ENCODE measurements at places on chromosomes 5 and 9.

- peak; percentile 39 for DNase-seq
These were observed 112.5 kb upstream of the EMB start for GRCh38 chr5:50553560-50553984.

- DNase-seq = no peak
These were observed 63.5 kb downstream of the CMYA5 start for GRCh38 chr5:79753092-79753491.

- no peak for DNase-seq
These were observed 10.2 kb upstream of the ATP6V0E1 start for GRCh38 chr5:172973127-172973916.

DNA sequence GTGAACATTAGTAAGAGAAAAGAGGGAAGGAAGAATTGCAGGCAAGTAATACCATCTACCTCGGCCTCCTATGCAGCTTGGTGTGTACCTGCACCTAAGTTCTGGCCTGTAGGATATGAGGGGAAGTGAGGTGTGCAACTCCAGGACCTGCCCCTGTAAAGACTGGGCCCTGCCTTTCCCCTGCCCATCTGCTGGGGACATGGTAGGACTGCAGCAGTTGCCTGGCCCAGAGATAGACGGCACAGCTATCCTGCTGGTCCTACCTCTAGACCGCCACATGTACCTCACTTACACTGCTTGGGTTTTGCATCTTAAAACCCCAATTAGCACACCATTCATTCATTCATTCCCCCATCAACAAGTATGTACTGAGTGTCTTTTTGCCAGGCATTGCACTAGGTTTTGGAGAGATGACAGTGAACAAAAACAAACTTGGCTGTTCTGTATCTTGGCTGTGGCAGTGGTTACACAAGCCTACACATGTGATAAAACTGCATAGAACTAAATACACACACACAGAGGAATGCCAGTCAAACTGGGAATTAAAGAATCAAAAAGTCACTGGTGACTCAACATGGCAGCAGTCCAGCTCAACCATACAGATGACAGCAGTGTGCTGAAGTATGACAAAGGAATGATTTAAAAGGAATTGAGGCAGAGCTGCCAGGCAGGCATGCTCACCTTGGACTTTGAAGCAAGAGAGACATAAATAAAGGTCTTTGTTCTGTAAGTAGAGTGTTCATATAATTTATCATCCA is 23.3 kb upstream of the MGAT1 start:
- no peak for DNase-seq

- no peak for DNase-seq
These were observed 48.2 kb downstream of the MARCHF3 start for GRCh38 chr5:126982202-126982601.

DNA sequence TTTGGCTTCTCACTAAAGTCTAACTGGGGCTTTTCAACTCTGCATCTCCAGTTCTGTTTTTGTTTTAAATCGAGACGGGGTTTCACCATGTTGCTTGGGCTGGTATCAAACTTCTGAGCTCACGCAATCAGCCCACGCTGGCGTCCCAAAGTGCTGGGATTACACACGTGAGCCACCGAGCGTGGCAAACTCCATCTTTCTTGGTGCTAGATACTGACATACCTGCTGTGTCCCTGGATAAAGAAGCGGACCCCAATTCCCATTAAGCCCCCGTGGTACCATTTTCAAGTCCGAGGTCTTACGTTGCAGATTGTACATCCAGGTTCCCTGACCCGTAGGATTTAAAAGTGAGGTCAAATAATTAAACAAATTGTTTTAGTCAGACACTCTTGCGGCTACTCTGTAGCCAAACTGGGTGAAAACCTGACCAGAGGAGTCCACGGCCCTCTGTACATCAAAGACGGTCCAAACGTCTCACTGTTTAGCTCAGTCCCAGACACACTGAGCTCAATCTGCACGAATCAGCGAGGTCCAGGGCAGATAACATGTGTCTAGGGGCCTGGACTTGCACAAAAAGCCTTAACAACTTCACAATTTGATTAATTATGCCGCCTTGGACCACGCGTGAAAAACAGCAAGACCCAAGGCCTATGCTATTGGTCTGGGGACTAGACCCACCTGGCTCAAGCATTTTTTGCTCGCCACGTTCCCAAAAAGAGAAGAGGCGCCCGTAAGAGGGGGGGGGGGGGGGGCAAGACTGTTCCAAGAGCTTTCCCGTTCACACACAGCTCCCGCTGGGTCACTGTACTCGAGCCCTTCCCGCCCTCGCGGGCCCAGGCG is 727 bp upstream of the DNAJA1 start:
- peak; percentile 74 for DNase-seq

DNA sequence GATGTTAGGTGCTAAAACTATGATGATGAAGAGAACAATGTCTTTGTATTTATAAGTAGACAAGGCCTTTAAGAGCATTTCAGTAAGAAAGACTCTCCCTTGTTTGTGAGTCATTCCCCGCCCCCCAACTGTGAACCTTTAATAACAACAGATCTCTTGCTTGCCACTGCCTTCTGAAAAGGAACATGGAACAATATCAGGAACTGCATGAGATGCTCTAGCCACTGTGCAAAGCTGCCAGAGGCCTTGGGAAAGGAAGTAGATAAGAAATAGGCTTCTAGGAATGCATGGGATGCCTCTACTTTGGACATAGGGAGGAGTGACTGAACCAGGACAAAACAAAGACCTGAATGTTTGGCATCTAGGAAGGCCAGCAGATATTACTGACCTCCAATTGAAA is 296.1 kb upstream of the MPDZ start:
- no peak for DNase-seq

GRCh38 chr9:97046228-97046627 is 7.3 kb upstream of the CTSV start:
- DNase-seq = no peak

DNA sequence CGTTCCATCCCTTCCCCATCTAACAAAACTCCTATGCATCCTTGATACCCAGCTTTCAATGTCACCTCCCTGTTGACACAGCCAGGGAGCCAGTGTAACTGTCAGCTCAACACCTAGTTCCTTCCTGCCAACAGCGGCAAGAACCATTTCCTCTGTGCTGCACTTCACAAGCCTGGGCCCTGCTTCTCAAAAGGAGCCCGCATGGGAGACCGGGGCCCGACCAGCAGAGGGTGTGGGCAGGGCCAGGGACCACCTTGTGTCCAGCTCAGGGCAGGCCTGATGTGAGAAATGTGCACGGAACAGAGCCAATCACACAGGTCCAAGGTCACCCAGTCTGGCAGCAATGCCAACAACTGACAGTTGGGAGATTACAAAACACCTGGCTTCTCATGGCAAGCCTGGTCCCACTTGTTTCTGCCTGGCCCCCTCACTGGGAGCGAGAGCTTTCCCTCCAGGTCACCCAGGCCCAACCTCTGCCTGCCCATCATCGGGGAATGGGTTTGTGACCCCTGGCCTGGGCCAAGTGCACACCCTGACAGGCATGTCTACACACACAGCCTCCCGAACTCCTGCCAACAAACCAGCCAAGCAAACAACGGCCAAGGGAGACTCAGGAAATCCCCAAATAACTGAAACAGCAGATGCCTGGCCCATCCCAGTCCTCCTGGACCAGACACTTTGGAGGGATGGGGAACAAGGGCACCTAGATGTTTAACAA is 3.1 kb downstream of the RNF44 start:
- DNase-seq = peak; percentile 76

DNA sequence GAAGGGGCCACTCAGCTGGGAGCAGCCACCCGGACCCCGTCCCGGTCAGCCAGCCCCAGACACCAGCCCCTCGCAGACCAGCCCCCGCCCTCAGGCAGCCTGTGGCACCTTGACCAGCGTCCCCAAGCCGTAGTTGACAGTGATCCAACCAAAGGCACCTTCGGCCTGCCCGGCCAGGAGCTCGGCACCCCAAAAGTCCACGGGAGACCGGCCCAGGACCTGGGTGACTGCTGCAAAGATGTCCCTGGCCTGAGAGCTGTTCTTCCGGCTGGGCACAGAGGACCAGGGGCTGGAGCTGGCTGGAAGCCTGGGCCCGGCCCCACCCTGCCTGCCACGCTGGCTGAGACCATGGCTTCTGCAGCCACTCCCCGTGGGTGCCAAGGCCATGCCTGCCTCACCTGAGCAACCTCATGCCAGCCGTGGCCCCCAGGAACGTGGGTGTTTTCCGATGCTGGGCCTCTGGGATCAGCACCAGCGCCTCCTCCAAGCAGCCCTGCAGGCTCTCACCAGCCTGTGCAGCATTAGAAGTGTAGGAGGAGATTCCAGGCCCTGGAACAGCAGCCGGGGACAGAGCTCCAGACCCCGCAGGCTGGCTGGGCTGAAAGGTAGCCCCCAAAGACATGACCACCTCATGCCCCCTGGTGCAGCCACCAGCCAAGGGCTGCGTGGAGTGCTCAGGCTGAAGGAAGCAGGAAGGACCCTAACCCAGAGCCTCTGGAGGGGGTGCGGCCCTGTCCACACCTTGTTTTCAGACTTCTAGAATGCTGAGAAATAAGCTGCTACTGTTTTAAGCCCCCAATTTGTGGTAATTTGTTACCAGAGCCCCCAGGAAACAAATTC is 4.2 kb downstream of the ENTPD8 start:
- no peak for DNase-seq

DNA sequence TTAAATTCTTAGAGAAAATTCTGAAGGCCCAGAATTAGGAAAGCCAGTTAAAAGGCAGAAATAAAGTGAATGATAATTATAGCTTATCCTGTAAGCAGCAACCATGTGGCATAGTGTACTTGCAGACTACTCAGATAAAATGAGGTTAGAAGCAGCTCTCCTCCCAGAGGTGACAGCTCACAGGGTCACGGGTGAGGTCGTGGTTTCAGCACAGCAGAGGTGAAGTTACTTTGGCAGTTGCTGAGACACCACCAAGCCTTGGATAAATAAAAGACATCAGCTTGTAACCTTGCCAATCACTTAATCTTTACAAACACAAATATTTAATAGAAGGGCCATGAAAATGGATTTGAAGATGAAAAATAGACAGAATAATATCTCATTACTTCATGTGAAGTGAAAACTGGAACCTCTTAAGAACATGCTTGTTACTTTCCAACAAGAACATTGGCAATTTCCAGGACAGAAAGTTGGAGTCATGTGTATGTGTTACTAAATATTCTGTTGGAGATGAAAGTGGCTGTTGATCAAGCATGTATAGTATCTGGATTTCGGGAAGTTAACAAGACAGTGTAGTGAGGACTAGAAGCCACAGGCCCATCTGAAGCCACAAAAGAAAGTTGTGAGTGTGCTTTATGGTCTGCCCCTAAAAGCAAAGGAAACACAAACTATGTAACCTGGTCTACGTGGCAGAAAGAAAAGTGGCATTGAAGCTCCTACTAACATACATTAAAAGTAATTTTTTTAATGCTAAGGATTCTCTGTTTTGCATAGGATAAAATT is 134.4 kb downstream of the ERCC6L2 start:
- peak; percentile 71 for DNase-seq

- DNase-seq = no peak
These were observed 69.1 kb downstream of the GCNT1 start for GRCh38 chr9:76528056-76528455.

DNA sequence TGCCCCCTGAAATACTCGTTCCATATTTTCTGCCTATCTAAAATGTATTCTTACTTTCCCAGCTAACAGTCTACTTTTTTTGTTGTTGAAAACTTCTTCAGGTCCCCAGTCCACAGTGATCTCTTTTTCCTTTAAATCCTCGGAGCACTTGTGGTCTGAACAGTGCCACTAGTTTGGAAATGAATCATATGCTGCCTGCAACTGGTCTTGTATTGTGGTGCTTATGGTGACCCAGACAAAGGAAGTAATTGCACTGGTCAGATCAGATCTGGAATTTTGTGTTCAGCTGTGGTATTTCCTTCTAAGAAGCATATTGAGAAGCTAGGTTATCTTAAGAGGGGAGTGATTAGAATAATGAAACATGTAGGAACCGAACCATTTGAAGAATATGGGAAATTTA is 2.9 kb downstream of the UNC13B start:
- DNase-seq = peak; percentile 30

DNA sequence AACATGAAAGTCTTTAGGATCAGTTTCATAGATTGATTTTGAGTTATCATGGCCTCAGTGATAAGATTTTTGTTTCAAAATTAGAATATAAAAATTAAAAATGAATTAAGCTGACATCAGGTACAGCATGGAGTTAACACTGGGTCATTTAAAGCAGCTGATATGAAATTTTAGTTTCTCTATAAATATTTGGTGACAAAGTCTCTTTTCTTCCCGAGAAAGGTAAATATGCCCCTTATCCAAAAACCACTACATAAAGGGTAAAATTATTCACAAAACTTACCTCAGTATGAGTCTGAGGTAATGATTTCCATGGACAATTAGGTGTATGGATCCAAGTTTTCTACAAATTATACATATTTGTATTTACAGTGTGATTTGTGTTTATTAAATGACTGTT is 121.5 kb upstream of the PJA2 start:
- DNase-seq = no peak

Data from NB4 (cell line).